ENCODE measurements at places on chromosomes 1 and 21.

GRCh38 chr1:150808846-150809245 lies 786 bp upstream of the CTSK start:
- DNase-seq: no peak

GRCh38 chr1:19287436-19288185 lies 959 bp downstream of the AKR7A3 start:
- no peak for DNase-seq

GRCh38 chr1:192550922-192551534 lies 24.5 kb upstream of the RGS1 start:
- no peak for DNase-seq

- no peak for DNase-seq
Measured at GRCh38 chr1:114522264-114522575, 11.2 kb upstream of the TRIM33 start.

DNA sequence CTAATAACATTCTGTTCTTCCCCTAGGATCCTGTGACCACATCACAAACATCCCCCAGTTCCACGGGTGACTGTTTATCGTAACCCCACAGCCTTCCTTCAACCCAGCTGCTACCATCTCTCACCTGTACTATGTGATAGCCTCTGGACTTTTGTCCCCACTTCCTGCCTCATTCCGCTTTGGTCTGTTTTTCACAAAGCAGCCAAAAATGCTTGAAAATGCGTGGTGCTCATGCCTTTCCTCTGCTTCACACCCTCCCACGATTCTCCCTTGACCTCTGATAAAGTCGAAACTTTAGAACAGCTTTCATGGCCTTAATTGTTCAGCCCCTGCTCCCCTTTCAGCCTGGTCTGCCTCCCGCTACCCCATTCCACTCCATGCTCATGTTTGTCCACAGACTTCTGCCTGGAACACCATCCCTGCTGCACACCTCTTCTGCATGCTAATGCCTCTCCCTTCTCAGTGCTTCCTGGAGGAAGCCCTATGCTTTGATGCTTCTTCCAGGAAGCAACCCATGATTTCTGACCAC lies 165.6 kb downstream of the PLPP3 start:
- DNase-seq: no peak

DNA sequence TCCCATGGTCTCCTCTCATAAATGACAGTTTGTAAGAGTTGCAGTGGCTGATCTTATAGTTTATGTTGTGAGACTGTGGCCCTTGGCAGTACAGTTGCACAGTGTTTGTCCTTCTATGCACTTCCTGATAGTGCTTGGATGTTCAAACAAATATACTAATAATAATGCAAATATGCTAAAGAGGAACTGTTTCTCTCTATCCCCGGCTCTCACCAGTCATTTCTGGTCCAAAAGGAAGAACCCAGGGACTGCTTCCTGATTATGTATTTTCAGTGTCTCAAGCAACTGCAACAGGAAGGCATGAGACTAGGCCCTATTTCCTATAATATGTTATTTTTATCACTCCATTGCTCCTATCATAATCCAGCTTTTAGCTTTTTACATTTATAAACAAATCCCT lies 17.0 kb upstream of the SUCO start:
- no peak for DNase-seq

- DNase-seq: no peak
Measured at GRCh38 chr1:25737130-25737529, 62.9 kb upstream of the SELENON start.

GRCh38 chr1:39205781-39206464 lies 1.4 kb downstream of the MACF1 start:
- no peak for DNase-seq

GRCh38 chr21:43325968-43326715 lies 100.8 kb downstream of the SIK1 start:
- no peak for DNase-seq

- no peak for DNase-seq
Measured at GRCh38 chr1:197041486-197042353, 25.3 kb downstream of the F13B start.

- no peak for DNase-seq
Measured at GRCh38 chr1:174743654-174744561, 255.8 kb upstream of the CACYBP start.

DNA sequence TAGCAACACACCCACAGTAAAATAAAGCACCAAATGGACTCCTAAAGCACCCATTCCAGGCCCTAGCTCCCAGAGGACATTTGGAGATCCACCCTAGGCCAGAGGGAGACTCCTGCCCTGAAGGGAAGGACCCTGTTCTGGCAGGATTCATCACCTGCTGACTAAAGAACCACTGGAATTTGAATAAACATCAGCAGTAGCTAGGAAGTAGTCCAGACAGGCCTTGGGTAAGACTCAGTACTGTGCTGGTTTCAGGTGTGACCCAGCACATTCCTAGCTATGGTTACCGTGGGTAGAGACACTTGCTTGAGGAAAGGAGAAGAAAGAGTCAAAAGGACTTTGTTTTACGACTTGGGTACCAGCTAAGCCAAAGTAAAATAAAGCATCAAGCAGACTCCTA lies 92.7 kb upstream of the LRRC7 start:
- DNase-seq: no peak

DNA sequence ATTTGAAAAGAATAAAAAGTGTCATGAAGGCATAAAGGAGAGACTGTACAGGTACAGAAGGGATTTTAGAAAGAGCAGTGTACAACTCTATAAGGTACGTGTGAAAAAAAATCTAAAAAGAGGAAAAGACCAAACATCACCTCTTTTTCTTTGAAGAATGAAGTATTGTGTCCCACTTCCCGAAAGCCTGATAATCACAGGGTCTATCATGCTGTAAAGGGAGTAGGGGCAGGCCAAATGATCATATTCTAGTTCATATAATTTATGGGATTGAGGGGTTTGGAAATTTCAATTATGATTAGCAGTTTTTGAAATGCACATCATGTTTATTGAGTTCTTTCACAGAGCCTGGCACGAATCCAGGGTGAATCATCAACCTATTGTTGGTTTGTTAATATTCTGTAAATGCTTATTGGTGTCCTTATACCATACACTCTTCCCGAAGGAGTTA lies 910 bp upstream of the RERE start:
- DNase-seq: peak; percentile 73

GRCh38 chr1:205294934-205295333 lies 26.6 kb downstream of the NUAK2 start:
- DNase-seq: no peak

GRCh38 chr21:40851749-40852148 lies 4.8 kb upstream of the DSCAM start:
- no peak for DNase-seq

GRCh38 chr1:171727778-171728177 lies 14.1 kb downstream of the VAMP4 start:
- no peak for DNase-seq

- DNase-seq: no peak
Measured at GRCh38 chr1:243939167-243939848, 89.3 kb upstream of the AKT3 start.

- no peak for DNase-seq
Measured at GRCh38 chr1:57024855-57025254, 59.0 kb upstream of the C8B start.

DNA sequence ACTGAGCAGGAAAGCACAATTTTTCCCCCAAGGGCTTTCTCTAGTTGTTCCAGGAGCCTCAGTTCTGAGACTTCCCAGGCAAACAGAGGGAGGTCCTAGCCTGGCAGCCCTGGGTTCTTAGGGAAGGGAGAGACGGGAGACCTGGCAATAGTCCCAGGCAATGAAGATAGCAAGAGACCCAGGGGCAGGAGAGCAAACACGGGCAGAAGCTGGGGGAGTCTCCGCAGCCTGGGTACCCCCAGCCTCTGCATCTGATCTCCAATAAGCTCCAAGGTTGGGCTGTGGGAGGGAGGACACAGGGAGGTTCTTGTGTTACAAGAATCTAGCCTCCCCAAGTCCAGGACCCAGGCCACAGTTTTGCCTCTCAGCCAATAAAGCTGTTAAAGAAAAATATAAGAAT lies 2.4 kb downstream of the BLACAT1 start:
- DNase-seq: no peak

GRCh38 chr21:41677671-41678015 lies 89.2 kb downstream of the RIPK4 start:
- DNase-seq: no peak

DNA sequence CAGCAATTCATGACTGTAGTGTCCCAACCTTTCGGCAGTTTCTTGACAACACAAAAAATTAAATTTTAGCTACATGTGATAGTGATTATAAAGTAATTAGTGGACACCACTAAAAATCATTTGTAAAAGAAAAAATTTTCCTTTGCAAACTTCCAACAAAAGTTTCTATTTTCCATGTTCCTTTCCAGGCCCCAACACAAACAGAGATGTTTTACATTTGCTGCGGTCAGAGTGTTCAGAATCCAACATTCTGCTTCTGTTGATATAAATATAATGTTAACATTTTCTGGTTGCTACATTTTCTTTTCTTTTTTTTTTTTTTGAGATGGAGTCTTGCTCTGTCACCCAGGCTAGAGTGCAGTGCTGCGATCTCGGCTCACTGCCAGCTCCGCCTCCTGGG lies 54.9 kb upstream of the WLS start:
- DNase-seq: no peak

- no peak for DNase-seq
Measured at GRCh38 chr1:46621930-46622329, 5.3 kb upstream of the MOB3C start.

DNA sequence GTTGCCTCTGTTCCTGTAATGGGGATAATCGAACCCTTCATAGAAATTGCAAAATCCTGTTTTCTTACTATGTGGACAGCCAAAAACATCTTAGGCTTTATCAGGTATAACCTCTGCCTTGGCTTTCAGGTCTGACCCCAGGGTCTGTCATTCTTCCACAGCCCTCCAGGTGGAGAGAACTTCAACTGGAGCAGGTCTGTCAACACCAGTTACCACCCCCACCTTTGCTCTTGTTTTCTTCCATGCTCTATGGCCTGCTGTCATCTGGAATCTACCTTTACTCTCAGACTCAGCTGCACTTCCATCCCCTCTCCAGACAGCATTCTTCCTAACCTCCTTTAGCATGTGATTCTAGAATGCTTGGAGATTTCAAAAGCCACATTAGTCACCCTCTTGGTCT lies 10.4 kb upstream of the GJA9 start:
- DNase-seq: no peak

Data from omental fat pad (tissue), 4 donors.